ENCODE measurements at places on chromosomes 16 and 17. TPM values are rescaled to one million over a fixed set of nuclear protein-coding genes. Genes with fewer than 3 reads are reported as not detected.

IGF2BP1 gene
- 2.8 TPM for total RNA-seq

CRISPLD2 gene
- total RNA-seq: 1.6 TPM

KRT36 gene
- not detected for total RNA-seq

USP10 gene
- total RNA-seq: 85.1 TPM

All from parietal lobe (tissue), 2 donors.